Endothelial cell (in vitro differentiated cells): ENCODE measurements at places on chromosomes 7 and 10. TPM values are rescaled to one million over a fixed set of nuclear protein-coding genes. Genes with fewer than 3 reads are reported as not detected.

MCM10 gene
- 7.0 TPM for total RNA-seq

POLR3A gene
- 18.4 TPM for total RNA-seq

SPDYE2 gene
- total RNA-seq = not detected

VSTM2A gene
- total RNA-seq = 1.2 TPM

ELMO1 gene
- 151 TPM for total RNA-seq

ARL5B gene
- 22.9 TPM for total RNA-seq
